ENCODE measurements at places on chromosomes 6 and 20.

DNA sequence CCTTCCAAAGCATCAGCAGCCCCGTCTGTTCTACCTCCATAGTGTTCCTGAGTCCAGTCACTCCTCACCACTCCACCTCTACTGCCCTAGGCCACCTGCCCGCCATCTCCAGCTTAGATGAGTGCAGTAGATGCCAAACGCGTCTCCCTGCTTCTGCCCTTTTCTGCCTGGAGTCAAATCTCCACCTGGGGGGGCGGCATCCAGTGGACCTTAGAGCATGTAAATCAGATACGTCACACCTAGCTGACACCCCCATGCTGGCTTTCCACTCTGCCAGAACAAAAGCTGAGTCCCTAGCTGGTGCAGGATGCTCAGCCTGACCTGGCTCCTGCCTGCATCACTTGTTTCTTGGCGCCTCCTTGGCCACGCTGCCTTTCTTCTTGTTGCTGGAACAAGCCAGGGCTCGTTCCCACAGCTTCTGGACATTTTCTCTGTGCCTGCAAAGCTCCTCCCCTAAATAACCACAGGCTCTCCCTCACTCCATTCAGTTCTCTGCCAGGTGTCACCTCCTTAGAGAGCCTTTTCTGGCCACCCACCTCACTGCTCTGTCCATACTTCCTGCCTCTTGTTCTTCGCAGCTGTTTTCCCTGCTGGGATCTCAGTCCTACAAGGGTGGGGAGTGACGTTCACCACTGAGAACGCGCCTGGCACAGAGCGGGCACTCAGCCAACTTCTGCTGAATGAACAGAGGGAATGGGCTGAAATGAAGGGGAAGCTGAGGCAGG lies 5.8 kb downstream of the DDR1 start:
- H3K27ac ChIP-seq = peak overlapping the region; percentile 95
- no peak for DNase-seq
- peaks cover 85% of the 10 kb centered on the region for H3K36me3 ChIP-seq
- H3K27me3 ChIP-seq = no peaks in the 10 kb centered on the region
- H3K4me1 ChIP-seq = peaks cover 33% of the 10 kb centered on the region
- no peak overlapping the region for H3K4me3 ChIP-seq

GRCh38 chr20:44609006-44609515 lies 26.7 kb downstream of the PKIG start:
- H3K4me3 ChIP-seq = no peak overlapping the region
- peaks cover 5% of the 10 kb centered on the region for H3K4me1 ChIP-seq
- no peak overlapping the region for H3K27ac ChIP-seq
- H3K27me3 ChIP-seq = no peaks in the 10 kb centered on the region

DNA sequence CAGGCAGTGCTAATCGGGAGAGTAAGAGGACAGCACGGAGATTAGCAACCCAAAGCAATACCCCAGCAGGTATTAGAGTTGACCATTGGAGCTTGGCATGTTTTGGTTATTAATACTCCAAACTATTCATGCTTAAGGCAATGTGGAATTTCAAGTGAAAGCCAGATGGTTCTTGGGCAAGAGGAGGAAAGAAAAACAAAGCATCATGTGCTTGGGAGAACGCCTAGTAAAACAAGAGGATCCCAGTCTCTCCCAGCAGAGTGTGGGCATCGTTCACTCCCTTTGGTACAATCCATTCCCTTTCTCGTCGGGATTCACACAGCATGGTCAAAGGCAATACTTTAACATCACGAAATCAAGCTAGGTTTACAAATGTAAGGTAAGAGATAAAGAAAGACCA lies 349.8 kb downstream of the PRKN start:
- H3K27me3 ChIP-seq = no peaks in the 10 kb centered on the region
- no peak overlapping the region for H3K27ac ChIP-seq
- no peak overlapping the region for H3K4me3 ChIP-seq
- H3K36me3 ChIP-seq = no peaks in the 10 kb centered on the region

- H3K4me3 ChIP-seq = no peak overlapping the region
- no peaks in the 10 kb centered on the region for H3K27me3 ChIP-seq
- no peaks in the 10 kb centered on the region for H3K4me1 ChIP-seq
- no peaks in the 10 kb centered on the region for H3K36me3 ChIP-seq
- no peak overlapping the region for H3K27ac ChIP-seq
Observed at GRCh38 chr6:95784869-95785268, 207.5 kb downstream of the MANEA start.

GRCh38 chr6:46651816-46652215 lies 802 bp downstream of the CYP39A1 start:
- no peaks in the 10 kb centered on the region for H3K27me3 ChIP-seq
- H3K36me3 ChIP-seq = no peaks in the 10 kb centered on the region
- H3K4me3 ChIP-seq = peak overlapping the region; percentile 86

All from RWPE2 (cell line).